ENCODE measurements at places on chromosomes 2 and 18. TPM values are rescaled to one million over a fixed set of nuclear protein-coding genes. Genes with fewer than 3 reads are reported as not detected.

Gene OSR1
- 2.7 TPM for polyA plus RNA-seq

Gene ZNG1B
- 25.9 TPM for polyA plus RNA-seq

Gene CFAP65
- polyA plus RNA-seq, result 0.03 TPM

Gene HDAC4
- polyA plus RNA-seq, result 4.4 TPM
